ENCODE measurements at places on chromosomes 3 and 15.

DNA sequence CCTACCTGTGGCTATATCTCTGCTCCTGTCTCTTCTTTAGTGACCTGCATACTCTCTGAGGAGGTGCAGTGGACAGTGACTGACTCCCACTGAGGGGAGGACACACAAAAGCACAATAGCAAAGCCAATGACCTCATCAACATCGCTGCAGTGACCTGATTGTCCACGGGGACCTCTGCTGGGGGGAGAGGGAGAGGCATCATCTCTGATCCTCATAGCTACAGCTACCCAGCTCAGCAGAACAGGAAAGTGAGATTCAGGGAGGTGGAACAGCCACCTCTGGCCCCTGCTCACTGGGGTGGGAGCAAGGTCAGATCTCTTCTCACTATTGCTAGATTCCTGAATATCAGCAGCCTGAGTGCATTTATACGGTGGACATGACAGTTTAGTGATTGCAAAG lies 179.2 kb downstream of the ATP10A start:
- DNase-seq = no peak

- no peak for DNase-seq
Measured at GRCh38 chr3:132758740-132759139, 36.5 kb upstream of the NPHP3 start.

GRCh38 chr3:34377961-34378360 lies 579.5 kb downstream of the PDCD6IP start:
- DNase-seq = no peak

GRCh38 chr3:69105320-69105719 lies 17.1 kb downstream of the LMOD3 start:
- DNase-seq = no peak

GRCh38 chr3:65558826-65559225 lies 479.9 kb downstream of the MAGI1 start:
- DNase-seq = no peak

- no peak for DNase-seq
Measured at GRCh38 chr3:170162630-170163029, 18.9 kb downstream of the PHC3 start.

DNA sequence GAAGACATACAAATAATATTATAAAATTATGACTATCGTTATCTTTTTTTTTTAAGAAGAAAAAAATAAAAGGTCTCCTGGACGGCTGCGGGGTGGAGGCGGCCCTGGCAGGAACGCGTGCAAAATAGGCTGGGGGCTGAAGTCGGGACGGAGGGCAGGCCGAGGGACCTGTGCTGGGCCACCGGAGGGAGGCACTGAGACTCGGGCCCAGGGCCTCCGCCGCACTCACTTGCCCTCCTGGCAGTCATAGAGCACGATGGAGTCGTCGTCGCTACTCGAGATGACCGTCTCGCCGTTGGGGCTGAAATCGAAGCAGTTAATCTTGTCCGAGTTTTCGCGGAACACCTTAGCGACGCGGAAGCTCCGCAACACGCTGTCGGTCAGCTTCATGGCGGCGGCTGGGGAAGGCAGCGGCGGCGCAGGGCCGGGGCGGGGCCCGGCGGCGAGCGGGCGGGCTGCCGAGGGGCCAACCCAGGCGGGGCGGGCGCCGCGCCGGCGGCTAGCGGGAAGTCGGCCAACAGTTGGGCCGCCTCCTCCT lies 408 bp downstream of the WDR82 start:
- DNase-seq = peak; percentile 63

DNA sequence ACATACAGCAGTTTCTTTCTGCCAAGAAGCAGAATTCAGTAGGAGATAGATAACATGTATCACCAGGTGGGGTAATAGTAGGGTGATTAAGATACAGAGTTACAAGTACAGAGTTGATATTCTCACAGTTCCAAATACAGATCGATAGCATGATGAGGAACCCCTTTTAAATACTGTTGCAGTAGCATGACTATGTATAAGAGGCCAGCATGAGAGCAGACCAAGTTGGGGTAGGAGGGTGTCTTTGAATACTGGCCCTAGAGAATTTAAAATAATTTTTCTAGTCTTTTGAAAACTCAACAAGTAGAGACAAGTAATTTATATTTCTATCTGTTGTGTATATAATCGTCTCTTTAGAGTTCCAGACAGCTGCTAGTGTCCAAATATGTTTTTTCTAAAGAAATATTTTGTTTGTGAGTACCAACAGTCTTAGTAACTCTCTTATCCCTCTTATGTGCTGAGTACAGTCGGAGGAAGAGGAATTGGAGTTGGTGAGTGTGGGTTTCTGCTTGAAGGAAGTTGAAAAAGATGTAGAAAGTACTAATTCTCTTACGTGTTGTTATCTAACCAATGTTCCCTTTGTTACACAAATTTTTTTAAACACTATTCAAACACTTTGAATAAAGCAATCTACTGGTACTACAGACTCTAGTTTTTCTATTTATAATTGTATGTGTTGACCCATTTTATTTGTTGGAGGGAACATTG lies 30.2 kb downstream of the LYSMD4 start:
- DNase-seq = no peak

Data from dorsolateral prefrontal cortex (tissue), 122 donors.